ENCODE measurements at places on chromosomes 6 and 20.

DNA sequence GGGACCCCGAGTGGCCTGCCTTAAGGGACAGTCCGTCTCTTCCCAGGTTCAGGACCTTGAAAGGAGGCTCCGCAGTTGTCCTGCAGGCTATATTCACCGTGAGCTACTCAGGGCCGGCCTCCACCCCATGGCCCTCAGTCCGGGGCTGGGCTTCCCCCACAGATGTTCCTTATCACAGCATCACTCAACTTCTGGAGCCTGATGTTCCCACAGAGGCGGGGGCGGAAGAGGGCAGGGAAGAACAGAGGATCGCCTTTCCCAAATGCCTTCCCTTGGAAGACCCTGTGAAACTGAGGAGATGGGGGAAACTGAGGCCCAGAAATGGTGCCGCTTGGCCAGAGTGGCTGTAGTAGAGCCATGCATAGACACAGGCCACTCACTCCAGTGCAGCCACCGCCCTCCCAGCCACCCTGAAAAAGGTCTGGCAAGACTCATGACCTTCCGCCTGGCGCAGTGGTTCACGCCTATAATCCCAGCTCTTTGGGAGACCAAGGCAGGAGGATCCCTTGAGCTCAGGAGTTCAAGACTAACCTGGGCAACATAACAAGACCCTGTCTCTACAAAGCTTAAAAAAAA is 4.3 kb upstream of the COX4I2 start:
- DNase-seq: no peak

- DNase-seq: no peak
These were observed 215.3 kb downstream of the EYA4 start for GRCh38 chr6:133456439-133456838.

- peak; percentile 90 for DNase-seq
These were observed 45.3 kb upstream of the FAM50B start for GRCh38 chr6:3803627-3804468.

- no peak for DNase-seq
These were observed 220.7 kb upstream of the NOX3 start for GRCh38 chr6:155676346-155676745.

DNA sequence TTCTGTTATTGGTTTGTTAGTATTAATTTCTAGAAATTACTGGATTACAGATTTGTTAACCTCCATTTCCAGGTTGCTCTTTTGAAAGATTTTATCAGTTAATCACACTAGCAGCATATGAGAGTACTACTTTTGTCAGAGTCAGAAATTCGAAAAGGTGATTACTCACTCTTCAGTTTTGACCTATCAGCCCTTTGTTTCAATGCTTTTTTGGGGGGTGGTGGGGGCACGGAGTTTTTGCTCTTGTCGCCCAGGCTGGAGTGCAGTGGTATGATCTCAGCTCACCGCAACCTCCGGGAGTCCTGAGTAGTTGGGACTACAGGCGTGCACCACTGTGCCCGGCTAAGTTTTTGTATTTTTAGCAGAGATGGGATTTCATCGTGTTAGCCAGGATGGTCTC is 149.2 kb downstream of the JARID2 start:
- DNase-seq: no peak

Measured in RCC 7860 (cell line).